Umbilical cord (tissue), 2 donors: ENCODE measurements at places on chromosomes 2 and 18.

- DNase-seq, result no peak
Observed at GRCh38 chr18:11760498-11761167, 71.6 kb downstream of the GNAL start.

GRCh38 chr2:134189009-134189720 is 64.7 kb upstream of the MGAT5 start:
- DNase-seq, result no peak

DNA sequence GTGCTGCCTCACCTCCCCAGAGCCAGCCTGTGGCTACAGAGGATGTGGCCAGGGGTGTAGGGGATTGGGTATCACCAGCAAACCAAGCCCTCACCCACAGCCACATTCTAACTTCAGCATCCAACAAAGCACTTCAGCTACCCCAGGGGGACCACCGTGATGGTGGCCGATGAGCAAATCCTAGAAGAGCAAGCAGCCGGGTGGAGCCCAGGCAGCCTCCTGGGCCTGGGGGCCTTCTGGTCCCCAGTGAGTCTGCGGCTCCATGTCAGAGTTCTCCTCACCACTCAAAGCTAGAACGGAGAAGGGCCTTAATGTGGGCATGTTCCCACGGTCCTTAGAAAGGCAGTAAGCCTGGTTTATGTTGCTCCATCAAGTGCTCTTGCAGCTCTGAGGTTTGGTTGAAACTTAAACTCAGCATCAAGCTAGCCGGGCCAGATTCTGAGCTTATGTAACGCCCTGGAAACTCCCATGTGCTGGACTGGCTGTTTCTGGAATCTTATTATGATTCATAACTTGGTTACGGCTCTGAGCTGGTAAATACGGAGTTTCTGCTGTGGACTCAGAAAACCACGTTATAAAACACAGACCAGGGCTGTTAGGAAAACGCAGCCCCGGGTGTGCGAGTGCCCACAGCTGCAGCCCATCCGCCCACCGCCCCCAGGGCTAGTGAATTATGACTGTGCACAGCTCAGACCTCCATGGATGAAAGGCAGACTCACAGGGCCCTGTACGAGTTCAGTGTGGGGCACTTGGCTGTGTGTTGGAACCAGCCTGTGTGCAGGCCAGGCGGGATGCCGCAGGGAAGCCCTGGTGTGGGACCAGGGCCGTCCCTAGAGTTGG is 99.8 kb downstream of the SEPTIN10 start:
- DNase-seq, result peak; percentile 95

- DNase-seq, result no peak
Observed at GRCh38 chr2:66170744-66171330, 264.1 kb upstream of the MEIS1 start.

DNA sequence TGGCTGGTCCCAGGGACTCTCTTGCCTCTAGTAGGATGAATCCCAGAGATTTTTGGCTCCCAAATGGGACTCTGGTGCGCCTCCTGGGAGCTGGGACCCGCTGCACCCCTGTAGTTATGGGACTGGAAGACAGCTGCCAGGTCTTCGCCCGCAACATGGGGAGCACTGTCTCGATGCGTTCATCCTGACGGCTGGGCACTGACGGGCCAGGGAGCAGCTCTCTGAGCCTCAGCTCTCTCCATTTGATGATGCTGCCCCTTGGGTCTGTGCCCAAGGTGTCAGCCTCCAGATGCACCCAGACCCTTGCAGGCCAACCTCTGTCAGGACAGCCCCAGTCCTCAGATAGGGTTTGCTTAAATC is 9.3 kb upstream of the ARMC9 start:
- no peak for DNase-seq

- DNase-seq, result no peak
Observed at GRCh38 chr2:152078662-152079061, 20.2 kb downstream of the CACNB4 start.

- no peak for DNase-seq
Observed at GRCh38 chr2:62884514-62884913, 166.1 kb upstream of the OTX1 start.

DNA sequence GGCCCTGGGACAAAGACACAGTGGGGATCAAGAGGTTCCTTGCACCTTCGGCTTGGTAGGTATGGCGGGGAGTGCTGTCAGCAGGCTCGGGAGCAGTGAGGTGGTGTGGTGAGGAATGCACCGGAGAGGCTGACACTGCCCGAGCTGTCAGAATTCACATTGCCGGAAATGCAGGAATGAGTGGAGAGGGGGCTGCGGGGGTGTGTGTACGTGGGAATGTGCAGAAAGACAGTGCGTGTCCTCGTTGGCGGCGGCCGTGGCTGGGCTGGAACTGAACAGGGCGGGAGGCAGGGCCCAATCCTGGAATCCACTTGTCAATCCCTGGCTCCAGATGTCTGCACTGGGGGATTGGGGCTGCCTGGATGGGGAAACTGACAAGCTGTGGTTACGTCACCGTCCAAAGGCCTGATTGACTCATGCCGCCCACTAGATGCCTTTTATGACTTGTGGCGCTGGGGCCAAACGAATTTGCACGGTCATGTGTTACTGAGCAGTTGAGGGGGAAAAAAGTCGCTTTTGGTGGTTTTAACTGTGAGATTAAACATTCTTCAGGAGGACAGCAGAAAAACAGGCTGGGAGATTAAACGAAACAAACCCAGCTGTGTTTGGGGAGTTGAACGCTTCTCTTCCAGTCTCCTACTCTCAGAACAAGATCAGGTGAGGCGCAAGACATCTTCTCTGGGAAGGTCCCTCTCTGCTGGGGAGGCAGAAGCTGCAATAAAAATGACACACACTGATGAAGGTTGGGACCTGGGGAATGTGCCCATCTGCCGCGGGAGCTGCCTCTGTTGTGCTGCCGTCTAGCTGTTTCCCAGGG is 189.4 kb upstream of the GLI2 start:
- DNase-seq, result peak; percentile 88

DNA sequence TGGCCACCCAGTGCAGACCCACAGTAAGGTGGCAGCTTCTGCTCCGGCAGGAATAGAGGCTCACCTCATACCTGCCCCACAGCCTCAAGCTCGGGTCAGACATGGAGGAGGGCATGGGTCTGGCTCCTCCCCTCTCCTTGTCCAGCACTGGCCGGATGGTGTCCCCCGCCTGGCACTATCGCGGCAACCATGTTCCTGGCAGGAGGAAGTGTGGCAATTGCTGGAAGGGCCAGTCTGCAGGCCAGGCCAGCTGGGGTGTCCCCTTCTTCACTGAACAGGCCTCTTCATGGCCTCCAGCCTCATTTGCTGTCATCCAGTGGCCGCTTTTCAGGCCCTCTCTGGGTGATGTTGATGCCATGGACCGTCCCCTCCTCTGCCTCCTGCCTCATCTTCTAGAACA is 41.4 kb upstream of the SMAD7 start:
- DNase-seq, result no peak

- DNase-seq, result no peak
Observed at GRCh38 chr2:30786923-30787685, 20.1 kb downstream of the CAPN13 start.

GRCh38 chr18:79975043-79975442 is 10.6 kb downstream of the HSBP1L1 start:
- DNase-seq, result no peak

GRCh38 chr2:48315896-48316194 is 214.1 kb upstream of the STON1 start:
- DNase-seq, result no peak

- peak; percentile 42 for DNase-seq
Observed at GRCh38 chr18:12516049-12516630, 108.4 kb downstream of the PRELID3A start.

GRCh38 chr2:99674090-99674489 is 184.3 kb upstream of the REV1 start:
- DNase-seq, result no peak

DNA sequence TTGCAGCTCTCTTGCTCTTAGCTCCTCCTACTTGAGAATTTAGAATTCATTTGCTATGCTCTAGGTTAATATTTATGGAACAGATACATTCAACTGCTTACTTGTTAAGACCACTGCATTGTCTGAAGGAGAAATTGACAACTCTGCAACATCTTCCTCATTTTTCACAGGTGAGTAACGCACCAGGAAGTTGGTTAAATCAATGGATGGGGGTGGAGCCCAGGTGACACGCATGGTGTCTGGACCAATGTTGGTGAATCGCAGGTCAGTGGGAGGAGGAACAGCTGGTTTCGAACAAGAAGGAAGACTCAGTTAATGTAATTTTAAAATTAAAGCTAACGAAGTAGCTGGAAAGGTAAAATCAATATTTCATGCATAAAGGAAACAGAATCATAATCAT is 44.3 kb downstream of the FN1 start:
- DNase-seq, result no peak

DNA sequence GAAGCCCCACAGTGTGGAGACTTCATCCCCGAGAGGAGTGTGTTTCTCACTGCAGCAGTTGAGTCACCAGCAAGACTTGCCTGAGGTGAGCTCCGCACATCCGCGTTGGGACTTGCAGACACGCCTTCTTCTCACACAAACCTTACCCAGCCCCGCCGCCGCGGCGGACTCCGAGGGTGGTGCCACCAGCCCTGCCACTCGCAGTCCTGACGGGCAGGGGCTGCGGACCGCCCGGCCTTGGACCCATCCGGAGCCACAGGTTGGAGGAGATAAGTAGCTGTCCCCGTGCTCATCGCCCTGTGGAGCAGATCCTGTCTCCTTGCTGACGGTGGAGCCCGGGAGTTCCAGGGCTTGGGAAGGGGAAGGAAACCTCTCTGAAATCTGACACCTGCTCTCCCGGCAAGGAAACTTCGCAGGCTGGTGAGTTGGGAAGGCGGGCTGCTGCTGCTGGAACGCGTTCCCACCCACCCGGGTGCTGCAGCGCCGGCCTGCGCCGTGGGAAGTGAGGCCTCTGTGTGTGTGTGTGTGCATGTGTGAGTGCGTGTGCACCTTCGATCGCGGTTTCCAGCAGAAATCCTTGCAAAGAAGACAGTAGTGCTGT is at the start of gene RAB27B:
Gene RAB27B, plus strand, starts transcription at position 197 of the 601 bp plus-strand sequence. CDS start 49,109 bp downstream, outside the sequence.
- DNase-seq, result peak; percentile 84

DNA sequence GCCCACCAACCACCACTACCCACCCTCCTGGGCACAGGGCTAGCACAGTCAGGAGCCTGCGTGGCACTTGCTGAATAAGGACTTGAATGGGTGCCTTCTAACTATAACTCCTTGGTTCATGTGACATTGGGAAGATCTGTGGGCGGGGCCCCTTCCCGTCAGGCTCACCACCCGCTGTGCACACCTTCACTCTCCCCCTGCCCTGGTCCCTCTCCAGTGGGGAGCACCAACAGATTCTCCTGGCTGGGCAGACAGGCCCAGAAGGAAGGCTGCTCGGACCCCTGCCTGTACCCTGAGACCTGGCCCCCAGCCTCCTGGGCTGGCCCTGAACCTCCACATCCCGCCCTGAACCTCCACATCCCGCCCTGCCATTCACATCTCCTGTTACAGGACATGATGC is 33.4 kb upstream of the POMC start:
- no peak for DNase-seq

DNA sequence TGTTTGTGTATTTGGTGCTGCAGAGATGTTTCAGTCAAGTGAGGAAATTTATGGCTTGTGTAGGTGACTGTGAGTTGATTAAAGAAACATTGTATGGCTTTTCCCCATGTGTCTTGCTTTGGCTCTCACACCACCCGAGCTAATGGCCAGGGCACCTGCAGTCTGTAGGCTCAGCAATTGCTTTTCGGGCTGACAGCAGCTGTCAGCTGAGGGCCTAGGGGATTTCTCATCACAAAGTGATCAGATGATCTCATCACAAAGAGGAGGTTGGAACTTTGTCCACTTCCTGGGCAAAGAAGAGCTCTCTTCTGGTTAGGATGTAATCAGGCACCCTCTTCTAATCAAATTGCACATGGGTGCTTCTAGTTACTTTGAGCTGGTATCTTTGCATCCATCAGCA is 632.2 kb downstream of the SLC4A3 start:
- no peak for DNase-seq

DNA sequence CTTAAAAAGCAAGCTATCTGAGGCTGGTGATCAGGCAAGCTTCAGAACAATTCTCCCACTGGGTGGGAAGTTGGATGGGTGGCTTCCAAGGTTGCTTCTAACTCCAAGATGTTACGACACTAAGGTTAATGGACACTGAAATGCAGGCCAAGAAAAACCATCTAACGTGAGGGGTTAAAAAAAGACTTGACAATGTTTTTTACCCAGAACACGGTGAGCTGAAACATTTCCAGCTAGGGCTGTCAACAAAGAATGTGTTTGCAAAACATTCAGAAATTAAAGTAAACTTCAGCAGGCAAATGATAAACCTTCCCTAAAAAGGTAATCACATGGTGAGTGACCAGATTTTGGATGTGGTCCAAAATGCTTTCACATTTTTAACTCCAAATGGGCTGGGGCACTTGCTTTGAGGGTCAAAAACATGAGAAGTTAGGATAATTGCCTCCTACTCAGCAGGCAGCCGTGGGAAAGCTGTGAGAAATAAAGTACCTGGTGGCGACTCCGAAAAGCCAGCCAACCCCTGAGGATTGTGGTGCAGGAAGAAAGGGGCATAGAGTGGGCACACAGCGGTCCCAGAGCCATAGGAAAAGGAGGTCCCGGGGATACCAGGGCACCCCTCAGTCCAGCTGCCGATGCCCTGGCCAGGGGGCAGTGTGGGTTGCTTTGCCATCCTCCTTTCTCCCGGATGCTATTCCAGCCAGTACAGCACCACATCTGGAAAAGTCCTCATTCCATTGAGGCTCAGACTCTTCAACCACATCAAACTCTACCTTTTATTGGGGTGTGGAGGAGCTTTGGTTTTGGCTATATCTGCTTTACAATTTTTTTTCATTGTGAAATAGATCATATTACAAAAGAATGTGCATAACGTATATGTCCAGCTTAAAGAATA is 90.0 kb upstream of the ATL2 start:
- DNase-seq, result peak; percentile 46

DNA sequence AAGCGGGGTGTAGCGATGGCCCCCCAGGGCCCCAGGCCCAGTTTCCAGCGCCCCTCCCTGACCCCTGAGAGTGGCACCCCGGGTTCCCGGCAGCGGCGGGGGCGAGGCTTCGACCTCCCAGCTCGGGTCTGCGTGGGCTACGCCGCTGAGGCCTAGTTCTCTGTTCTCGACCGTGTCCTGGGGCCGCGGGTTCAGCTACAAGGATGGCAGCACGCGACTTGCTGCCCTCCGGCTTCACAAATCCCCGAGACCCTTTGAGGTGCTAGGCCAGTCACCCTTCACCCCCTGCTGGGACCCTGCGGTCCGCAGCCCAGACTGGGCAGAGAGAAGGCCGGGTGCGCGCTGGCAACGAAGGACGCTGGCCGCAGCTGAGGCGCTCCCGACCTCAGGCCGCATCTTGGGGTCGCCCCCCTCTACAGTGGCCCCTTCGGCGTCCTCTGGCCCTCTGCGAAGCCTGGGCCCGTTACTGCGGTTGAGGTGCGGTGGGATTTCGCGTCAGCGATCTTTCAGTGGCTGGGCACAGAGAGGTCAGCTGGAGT is 1.2 kb downstream of the OTX1 start:
- DNase-seq, result no peak

GRCh38 chr2:105121434-105121833 is 83.6 kb downstream of the MRPS9 start:
- no peak for DNase-seq

GRCh38 chr2:17719562-17720371 is 33.8 kb downstream of the SMC6 start:
- DNase-seq, result no peak

DNA sequence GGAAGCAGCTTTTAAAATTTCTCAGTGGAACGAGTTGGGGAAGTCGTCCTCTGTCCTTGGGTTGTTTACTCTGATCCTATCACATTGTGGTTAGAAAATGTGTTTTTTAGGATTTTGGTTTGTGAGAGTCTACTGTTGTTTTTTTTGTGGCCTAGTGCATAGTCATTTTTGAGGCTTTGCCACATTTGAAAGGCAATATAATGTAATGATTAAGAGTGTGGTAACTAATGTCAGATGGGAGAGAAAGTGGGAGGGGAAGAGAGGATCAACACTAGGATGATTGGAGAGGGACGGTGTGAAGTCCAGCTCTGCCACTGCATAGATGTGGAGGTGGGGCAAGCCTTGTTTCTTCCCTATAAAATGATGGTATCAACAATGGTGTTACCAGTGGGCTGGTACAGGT is 8.5 kb downstream of the SP140L start:
- DNase-seq, result no peak
